Stimulated activated CD4-positive, alpha-beta T cell treated with anti-CD3 and anti-CD28 coated beads, Interleukin-2, amount 100 ng/mL, for 4 hours (primary cell): ENCODE measurements at places on chromosomes 4 and X.

GRCh38 chr4:26751838-26752237 is 108.8 kb upstream of the STIM2 start:
- no peak for DNase-seq

DNA sequence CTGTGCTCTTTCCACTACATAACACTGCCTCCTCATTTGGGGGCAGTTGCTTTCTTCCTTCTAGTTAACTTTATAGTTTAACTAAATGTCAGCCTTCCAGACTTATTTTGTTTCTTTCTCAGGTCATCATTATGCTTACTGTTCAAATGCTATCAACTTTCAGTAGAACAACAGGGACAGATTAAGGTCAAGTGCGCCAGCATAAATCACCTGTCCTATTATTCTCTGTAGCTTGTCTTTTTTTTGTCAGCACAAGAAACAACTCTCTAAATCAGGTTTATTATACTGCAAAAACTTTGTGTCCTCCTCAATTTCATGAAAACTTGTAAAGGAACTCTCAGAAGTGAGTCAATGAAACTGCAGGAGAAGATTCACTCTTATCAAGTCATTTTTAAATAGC is 19.6 kb downstream of the SPANXA2 start:
- DNase-seq, result no peak

- DNase-seq, result no peak
These were observed 171.9 kb downstream of the MAGEB5 start for GRCh38 chrX:26387906-26388305.

DNA sequence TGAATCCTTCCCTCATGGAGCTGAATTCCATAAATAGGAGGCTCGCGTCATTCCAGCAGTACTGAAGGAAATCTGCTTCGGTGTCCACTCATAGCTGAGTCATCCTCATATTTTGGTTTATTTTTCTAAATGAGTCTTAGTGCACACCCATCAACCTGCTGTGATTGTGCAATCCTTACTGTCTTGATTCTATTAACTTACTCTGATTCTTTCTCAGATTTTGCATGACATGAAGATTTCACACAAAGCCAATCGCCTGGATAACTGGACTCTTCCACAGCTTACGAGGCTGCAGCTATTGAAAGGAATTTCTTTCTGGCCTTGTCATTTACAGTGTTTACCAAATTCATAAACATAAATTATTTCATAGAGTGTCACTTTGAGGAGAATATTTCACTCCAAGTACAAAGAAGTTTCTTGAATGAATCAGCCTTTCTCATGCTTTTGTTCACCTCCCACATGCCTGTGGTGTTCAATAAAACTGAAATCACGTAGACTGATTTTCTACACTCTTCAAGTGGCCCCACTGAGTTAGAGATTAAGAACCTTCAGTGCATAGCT is 207.6 kb upstream of the SLITRK2 start:
- DNase-seq, result no peak

- DNase-seq, result no peak
These were observed 688 bp downstream of the UFSP2 start for GRCh38 chr4:185424905-185425646.

DNA sequence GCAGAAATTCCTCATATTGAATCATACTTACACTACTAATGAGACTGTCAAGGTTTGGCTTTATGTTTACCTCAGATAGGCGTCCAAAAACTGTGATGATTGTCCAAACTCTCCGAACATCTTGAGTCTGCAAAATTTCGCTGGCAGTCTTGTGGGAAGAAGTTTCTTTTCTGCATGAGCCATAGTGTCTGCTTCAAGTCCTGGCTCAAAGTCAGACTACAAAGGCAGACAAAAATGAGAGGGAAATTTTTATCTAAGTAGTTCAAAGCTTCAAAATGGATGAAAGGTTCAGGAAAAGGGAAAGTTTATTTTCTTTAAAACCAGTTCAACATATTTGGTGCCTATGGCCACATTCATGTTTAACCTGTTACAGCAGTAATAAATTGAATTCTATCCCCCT is 40.7 kb downstream of the PALLD start:
- no peak for DNase-seq

DNA sequence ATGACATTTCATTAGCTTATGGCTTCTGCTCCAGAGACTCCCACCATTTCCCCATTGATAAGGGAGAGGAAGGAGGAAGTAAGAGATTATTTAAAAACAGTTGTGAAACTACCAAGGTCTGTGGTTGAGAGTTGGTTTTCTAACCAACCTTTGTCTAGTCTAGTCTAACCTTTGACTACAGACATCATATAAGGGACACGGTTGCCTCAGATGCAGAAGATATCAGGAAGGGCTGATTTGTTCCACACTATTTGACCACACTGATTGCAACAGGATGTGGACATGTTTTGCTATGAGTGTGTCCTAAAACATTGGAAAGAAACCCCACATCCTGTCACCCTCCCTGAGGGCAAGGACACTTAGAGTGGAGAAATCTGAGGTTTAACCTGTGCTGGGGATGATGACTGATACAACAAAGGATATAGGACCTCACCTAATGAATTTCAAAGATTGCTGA is 53.0 kb downstream of the COQ2 start:
- DNase-seq, result no peak

DNA sequence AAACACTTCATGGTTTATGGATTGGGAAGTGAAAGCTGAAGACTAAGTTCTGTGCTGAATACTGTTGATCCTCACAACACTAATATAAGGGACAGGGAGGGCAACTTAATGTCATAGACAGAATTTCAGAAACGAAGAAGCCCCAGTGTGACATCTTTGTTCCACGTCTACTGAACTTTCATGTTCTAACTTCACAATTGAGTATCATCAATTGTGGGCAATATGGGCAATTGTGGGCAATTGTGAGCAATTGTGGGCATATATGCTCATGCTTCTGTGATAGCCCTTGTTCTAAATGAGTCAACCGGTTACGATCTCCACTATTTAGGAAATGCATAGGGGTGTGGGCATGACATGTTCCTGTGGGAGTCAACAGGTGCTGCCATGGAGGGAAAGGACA is 33.7 kb downstream of the CYBB start:
- DNase-seq, result no peak

GRCh38 chr4:80841587-80842281 is 188.8 kb upstream of the BMP3 start:
- no peak for DNase-seq

GRCh38 chr4:77031544-77031943 is 44.2 kb downstream of the CCNI start:
- DNase-seq, result no peak

DNA sequence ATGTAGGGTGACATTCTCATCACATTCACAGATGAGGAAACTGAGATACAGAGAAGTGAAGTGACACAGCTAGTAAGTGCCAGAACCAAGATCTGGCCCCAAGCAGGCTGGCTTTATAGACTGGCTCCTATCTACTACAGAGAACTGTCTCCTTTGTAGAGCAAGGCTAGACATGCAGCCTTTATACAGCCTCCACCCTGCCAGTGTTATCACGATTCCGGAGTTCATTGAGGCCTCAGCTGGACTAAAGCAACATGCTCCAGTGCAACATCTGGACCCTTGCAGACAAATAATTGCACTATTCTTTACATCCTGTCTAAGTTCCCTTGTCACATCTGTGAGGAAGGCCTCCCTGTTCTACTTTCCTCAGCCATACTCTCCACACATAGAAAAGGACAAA is 58.0 kb upstream of the XIAP start:
- no peak for DNase-seq

DNA sequence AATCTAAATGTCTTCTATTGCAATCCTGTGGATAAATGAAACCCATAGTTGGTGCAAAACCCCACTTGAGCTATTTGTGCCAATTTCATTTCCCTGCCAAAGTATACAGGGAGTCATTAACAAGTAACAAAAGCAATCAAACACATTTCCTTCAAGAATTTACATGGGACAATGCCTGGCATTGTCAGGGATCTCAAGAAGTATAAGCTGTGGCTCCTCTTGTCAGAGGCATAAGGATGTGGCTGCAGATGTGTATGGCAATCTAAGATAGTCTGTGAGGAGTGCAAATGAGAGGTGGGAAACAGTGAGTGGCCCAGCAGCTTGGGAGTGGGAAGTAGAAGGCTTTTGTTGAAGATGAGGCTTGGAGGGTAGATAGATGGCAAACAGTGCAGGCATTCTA is 58.0 kb upstream of the SCML1 start:
- DNase-seq, result no peak

GRCh38 chr4:143326735-143327134 is 9.9 kb upstream of the GAB1 start:
- no peak for DNase-seq

GRCh38 chrX:65671286-65671685 is 3.8 kb downstream of the MSN start:
- DNase-seq, result no peak

GRCh38 chrX:70960730-70961129 is 29.8 kb upstream of the SLC7A3 start:
- no peak for DNase-seq

DNA sequence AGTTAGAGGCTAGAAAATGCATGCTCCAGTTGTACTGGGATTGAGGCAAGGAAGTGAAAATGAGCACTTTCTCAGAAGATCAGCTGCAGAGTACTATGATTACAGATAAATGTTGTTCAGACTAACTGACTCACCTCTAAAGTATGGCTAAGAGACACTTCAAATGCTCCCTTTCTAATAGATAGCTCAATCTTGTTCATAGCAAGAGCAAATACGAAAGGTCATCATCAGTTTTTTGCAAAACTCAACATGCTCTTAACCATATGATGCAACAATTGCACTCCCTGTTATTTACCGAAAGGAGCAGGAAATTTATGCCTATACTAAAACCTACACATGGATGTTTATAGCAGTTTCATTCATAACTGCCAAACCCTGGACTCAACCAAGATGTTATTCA is 838.4 kb upstream of the INTU start:
- DNase-seq, result no peak

- no peak for DNase-seq
These were observed 107.0 kb upstream of the TLL1 start for GRCh38 chr4:165766018-165766417.

DNA sequence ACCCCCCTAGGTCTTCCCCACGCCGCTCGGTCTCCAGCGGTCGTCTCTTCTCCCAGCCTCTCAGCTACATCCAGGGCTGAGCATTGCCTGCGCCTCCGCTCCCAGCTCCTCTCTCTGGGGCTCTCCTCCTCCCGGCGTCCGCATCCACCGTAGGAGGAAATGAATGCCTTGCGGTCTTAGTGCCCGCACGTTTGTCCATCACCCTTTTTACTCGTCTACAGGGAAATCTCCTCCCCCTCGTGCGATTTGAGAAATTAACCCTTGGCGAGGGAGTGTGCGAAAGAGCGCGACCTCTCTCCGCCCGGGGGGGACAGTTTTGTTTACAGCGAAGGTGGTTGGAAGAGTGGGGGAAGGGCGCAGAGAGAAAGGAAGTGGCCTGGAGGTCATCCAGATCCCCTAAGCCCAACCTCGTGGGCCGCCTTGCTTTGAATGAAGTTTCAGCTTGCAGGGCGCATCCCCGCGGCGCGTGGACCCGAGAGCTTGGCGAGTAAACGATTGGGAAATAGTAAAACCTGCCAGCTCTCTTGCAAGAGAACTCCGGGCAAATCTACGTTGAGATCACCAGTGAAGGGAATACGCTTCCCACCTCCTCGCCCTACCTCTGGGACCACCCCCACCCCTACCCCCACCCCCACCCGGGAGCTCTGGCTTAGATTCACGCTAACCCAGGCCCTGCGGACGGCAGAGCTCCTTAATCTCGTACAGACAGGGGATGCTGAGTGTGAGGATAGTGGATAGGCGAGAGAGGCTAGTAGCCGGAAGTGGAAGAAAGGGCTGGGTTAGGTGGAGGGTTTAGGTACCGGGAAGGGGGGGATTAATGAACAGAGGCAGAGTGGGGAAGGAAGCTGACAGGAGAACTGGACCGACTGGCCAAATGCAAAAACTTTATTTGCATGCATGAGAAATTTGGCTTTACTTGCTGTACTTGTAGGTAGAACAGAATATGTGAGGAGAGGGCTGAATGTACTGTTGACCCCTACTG is at the start of gene ELOVL6:
TSS of gene ELOVL6 (minus strand) at position 181 of the 982 bp plus-strand sequence. CDS start 280 bp downstream, outside the sequence.
- peak; percentile 4 for DNase-seq

DNA sequence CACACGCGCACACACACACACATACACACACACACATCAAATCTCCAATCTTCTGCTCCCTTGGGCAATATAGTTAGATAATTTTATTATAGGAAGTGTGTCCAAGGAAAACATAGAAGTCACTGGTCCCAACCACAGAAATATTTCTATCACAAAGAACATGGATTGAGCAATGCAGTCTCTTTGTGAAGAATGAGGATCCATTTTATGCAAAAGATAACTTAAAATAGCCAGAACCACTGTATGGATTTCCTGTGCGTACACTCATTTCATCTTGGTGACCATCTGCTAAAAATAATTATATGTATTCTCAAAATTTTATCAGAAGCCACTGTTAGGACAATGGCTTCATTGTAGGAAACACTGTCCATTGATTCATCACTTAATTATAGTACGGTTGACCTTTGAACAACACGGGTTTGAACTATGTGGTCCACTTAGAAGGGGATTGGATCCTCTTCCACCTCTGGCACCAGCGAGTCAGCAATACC is 169.6 kb upstream of the MXRA5 start:
- DNase-seq, result no peak

- DNase-seq, result no peak
These were observed 80.5 kb downstream of the ARHGAP6 start for GRCh38 chrX:11585174-11585573.

GRCh38 chrX:31058284-31058683 is 13.6 kb downstream of the FTHL17 start:
- DNase-seq, result no peak

GRCh38 chr4:156038772-156039171 is 85.1 kb upstream of the CTSO start:
- DNase-seq, result no peak

GRCh38 chr4:22910200-22910599 is 217.5 kb downstream of the GBA3 start:
- no peak for DNase-seq

- DNase-seq, result no peak
These were observed 33.6 kb downstream of the LNX1 start for GRCh38 chr4:53557669-53558064.

GRCh38 chrX:9535101-9535500 is 70.2 kb downstream of the TBL1X start:
- no peak for DNase-seq

DNA sequence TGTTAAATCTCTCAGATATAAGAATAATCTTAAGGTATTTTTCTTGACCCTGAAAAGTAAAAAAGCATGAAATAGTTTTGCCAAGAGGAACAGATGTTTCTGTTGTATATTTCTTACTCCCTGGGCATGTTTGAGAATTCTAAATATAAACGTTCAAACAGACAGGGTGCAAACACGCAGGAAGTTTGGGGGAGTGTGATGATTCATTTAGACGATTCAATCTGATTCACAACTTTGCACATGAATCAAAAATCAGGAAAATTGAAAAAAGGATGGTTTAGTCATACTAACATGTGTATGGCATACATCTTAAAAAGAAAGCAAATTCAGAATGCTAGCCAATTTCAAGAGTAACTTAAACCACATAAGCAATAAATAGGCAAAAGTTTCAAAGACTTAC is 340.3 kb upstream of the GRID2 start:
- no peak for DNase-seq

- DNase-seq, result no peak
These were observed 137.7 kb downstream of the LDB2 start for GRCh38 chr4:16760617-16761363.
